AG04449 (cell line): ENCODE measurements at places on chromosomes 7 and 10.

DNA sequence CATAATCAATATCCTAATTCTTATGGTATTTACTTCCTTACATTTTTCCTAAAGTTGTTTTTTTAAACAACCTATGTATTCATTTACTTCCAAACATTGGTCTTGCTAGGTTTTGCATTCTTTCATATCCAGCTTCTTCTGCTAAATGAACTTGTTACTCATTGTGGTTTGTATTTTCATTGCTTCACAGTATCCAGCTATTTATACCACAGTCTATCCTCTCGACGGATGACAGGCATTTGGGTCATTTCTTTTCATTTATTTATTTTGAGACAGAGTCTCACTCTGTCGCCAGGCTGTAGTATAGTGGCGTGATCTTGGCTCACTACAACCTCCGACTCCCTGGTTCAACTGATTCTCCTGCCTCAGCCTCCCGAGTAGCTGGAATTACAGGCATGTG lies 66.8 kb downstream of the CCDC6 start:
- peak; percentile 44 for DNase-seq

DNA sequence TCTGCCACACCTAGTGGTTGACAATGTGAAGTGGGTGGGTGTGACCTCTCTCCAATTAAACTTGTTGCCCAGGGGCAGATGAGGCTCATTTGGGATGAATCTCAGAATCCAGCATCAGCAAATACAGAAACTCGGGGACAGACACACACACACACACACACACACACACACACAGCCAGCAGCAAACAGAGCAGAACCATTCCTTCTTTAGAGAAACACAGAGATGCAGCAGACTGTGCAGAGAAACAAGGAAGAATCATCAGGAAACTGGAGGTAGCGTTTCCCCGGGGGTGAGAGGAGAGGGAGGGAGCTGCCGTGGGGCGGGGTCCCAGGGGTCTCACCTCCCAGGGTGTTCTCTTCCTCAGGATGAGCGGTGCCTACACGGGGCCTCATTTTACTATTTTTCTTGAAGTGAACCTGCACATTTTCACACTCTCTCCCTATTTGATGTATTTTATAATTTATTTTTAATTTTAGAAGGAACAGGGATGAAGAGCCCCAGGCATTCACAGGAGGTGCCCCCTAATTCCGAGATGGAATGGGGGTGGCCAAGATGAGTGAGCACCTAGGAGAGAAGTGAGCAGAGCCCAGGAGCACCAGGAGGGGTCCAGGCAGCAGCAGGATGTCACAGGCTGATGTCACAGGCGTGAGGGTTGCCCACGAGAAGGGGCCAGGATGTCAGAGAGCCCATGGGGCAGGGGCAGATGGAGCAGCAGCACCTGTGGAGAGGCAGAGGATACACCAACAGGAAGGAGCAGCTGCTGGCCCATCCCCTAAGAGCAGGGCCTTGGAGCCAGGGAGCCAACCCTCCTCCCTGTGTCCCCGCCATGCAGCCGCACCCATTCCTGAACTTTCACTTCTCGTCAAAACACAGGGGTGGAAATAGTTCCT lies 85.3 kb upstream of the PPP2R2D start:
- DNase-seq = no peak

DNA sequence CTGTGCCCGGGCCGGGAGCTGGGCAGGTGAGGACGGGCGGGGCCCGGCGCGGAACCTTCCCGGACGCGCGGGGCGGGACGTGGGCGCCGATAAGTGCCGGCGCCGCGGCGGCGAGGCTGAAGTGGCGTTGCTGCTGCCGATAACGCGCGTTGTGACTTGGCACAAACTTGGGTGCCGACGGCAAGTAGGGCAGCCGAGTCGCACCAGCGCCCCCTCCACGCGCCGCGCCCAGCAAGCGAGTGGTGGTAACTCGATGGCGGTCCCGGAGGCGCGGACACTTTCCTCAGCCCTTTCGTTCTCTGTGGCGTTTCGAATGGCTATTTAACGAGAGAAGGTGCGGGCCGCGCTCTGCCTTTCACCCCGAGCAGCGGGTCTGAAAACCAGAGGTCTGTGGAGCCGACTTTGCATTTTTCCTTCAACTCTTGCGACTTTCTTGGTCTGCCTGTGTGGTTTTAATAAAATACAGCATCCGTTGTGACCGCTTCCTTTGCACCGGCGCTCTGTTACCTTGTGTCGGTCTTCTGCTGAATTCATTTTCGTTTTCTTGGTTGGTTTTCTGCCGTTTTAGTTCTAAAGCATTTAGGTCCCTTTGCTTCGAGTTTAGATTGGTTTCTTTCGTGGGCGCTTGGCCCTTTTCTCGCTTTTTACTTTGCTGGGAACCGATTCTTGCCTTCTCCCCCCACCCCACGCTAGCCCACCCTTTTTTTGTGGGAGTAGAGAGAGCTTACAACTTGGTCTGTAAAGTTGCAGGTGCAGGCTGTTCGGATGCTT lies 701 bp downstream of the STK17A start:
- no peak for DNase-seq

- DNase-seq = no peak
These were observed 224.7 kb downstream of the CUX1 start for GRCh38 chr7:102042016-102042656.

DNA sequence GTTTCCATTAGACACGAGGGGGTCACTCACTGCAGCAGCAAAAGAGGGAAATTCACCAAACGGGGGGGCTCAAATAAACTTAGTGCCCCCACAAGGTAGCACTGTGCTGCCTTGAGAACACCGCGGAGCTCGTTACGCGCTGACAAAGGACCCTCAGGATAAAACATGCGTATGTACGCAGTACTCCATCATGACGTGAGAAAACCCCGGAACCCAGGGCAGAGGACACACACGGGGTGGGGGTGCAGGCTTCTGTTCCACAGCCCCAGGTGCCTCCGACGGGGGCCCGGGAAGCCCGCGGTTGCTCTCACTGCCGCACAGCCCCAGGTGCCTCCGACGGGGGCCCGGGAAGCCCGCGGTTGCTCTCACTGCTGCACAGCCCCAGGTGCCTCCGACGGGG lies 232.4 kb downstream of the ZMYND11 start:
- DNase-seq = no peak

DNA sequence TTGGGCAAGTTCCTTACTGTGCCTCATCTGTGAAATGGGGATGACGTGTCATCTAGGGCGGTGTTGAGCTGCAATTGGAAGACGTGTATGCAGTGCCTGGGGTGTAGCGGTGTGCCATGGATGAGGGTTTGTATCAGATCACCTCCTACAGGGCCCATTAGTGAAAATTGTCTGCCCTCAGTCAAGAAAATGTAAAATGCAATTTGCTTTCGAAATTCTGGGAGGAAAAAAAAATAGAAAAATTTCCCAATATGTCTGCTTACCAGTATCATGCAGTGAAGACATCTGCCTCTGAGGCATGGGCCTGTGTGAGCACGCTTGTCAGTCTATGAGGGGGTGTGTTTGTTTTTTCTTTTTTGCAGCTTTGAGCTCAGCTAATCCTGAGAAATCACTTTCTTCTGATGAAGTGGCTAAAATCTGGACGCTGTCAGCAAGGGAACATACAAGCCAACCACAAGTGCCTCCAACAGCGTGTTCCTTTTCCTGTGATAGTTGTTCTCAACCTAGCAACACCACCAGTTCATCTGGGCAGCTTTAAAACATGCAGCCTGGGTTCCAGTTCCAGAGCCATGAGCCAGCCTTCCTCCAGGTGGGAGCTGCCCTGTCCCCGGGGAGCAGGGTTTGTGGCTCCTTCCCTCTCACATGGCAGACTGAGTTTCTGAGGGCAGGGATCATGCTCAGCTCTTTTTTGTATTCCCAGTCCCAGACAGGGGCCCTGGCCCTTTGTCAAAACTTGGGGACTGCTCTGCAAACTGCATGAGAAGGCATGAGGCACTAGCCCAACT lies 10.3 kb downstream of the FAM241B start:
- no peak for DNase-seq

GRCh38 chr10:105189463-105189800 lies 548.3 kb downstream of the SORCS3 start:
- DNase-seq = no peak
